ENCODE measurements at places on chromosomes 3 and 15.

DNA sequence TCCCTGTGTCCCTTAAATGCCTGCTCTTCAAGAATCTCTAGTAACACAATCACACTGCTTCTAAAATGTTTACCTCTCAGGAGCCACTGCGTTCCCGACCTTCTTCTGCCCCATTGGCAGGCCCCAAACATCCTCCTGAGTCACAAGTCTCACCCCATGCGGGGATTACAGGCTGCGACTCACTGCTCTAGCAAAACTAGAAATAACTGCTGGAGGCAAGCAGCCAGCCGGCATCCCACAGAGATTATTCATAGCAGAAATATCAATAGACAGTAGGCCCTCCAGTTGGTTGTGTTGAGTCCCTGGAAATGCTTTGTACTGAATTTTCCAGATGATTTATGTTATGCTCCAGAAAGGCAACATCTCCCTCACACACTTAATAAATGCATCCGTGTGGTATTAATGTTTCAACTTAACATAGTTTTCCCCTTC is 64.8 kb downstream of the RFTN1 start:
- DNase-seq = peak; percentile 26

DNA sequence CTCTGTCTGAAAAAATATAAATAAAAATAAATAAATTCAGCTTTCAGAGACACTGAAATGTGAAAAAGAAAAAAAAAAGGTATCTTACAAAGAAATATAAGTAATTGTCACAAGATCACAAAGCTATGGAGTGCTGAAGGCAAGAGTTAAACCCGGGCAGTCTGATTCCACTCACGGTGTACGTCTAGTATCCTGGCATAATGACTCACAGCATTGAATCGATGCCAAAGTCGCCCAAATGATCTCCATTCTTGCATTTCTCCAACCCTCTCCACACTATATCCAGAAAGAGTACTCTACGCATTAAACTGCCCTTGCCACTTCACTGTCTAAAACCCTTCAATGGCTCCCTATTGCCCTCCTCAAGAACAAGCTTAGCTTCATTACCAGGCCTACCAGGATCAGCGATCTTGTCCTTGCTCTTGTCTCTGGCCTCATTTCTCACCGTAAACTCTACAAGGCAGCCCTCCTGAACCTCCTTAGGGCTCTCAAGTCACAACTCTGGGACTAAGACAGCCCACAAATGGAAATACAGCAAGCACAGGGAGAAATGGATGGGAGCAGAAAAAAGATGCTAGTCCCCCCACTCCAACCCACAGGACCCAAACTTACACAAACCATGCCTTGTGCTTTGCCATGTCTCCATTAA is 7.7 kb downstream of the SUCLG2 start:
- no peak for DNase-seq

GRCh38 chr3:118244761-118245160 is 789.9 kb downstream of the IGSF11 start:
- DNase-seq = no peak

GRCh38 chr15:85632014-85632413 is 162.7 kb downstream of the KLHL25 start:
- DNase-seq = no peak

GRCh38 chr3:62577153-62577552 is 203.8 kb upstream of the FEZF2 start:
- no peak for DNase-seq
